Activated CD8-positive, alpha-beta memory T cell treated with anti-CD3 and anti-CD28 coated beads for 1 hour (primary cell): ENCODE measurements at places on chromosomes 7 and 10.

- no peak for DNase-seq
Measured at GRCh38 chr7:88090671-88091070, 129.2 kb downstream of the SRI start.

GRCh38 chr10:97914837-97915211 lies 65.2 kb downstream of the GOLGA7B start:
- peak; percentile 21 for DNase-seq

DNA sequence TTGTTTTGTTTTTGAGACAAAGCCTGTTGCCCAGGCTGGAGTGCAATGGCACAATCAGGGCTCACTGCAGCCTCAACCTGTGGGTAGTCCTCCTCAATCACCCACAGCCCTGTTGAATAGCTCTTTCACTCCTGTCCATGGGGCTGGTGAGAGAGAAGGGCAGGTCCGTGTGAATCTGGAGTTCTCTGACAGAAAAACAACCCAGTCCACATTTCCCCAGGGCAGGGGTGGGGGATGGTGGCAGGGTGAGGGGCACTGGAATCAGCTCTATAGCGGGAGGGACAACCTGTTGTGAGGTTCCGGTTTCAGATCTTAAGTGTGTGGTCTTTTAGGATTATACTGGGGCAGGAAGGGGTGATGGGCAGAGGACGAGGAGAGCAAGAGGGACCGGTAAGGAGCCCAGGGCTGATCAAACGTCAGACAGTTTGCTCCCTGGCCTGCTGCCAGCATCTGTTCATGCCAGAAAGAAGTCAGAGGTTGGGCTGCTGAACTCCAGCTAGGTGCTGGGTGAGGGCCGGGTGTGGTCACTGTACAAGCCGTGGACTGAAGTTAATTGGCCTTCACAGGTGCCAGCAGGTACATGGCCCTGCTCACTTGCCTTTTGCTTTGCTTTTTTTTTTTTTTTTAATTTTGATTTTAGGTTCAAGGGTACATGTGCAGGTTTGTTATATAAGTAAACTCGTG lies 33.2 kb upstream of the MKRN1 start:
- no peak for DNase-seq

DNA sequence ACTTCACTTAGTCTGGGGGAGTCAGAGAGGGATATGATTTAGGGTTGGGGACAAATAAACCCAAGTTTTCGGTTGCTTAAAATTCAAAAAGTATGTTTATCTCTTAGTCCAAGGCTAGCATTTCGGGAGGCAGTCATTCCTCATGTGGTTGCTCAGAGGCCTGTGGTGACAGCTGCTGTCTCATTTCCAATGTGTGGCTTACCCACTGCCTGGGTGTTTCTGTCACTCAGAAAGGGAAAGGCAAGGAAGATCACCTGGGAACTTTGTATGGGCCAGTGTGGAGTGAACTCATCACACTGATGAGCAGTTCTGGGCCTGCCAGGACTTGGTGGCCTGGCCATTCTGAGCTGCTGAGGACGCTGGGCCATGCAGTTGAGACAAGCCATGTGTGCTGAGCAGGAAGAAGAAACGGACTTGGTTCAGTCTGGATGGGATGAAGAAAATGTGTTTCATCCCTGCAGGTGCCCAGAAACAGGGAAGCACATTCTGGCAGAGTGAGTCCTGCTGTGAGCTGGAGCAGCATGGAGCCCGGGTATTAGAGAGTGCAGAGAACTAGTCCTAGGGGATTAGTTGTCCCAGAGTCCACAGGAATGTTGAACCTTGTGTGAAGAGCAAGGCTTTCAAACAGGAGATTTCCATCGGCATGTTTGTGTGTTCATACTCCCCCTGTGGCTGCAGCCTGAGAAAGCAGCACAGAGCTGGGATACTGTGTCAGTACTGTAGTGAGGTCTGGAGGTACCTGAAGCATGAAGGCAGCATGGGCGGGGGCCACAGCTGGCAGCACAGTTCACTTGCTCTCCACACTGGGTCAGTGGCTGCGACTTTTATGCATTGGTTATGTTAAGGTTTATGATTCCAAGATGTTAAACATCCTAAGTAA lies 211.1 kb upstream of the IGFBP3 start:
- DNase-seq, result no peak

- DNase-seq, result no peak
Measured at GRCh38 chr7:156819733-156820295, 73.2 kb downstream of the LMBR1 start.

DNA sequence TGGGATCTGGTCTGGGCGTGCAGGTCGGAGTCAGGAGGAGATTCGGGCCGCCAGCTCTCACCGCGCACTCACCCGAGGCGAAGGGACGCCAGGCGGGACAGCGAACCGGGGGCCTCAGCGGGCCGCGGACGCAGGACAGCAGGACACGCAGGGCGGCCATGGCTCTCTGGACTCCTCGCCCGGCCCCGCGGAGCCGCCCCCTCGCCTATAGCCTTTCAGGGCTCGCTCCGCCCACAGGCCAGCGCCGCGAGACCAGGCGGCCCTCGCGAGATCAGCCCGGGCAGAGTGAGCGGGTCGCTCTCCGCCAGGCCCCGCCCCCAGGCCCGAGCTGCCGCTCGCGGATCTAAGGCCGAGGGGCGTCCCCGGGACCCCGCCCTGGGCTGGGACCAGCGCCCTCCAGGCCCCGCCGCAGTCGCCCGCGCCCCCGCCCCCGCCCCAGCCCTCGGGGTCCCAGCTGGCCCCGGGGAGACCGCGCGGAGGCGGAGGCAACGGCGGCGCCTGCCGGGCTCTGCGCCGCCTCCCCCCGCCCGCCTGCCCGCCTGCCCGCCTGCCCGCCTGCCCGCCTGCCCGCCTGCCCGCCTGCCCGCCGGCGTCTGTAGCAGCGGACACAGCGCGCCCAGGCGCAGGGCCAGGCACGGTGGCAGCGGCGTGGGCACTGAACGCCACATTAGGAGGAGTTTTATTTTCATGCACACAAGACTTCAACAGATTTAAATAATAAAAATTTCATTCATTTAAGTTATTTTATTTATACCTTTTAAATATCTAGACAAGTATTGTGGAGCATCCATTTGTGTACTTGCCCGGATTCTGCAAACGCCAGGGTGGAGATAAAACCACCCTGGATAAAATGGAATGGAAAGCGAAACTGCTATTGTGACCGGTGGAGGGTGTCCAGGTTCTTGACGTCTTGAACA lies at the start of gene ECHS1:
ECHS1 (minus strand) TSS at position 181 of the 917 bp plus-strand sequence; CDS start at position 160, 21 bp downstream.
- DNase-seq, result peak; percentile 87

- DNase-seq, result no peak
Measured at GRCh38 chr7:16421333-16422102, at the start of gene CRPPA. Gene CRPPA (minus strand): TSS chr7:16421538. CDS start chr7:16421322, 216 bp downstream.

GRCh38 chr7:83447681-83448080 lies 201.3 kb downstream of the SEMA3E start:
- no peak for DNase-seq

DNA sequence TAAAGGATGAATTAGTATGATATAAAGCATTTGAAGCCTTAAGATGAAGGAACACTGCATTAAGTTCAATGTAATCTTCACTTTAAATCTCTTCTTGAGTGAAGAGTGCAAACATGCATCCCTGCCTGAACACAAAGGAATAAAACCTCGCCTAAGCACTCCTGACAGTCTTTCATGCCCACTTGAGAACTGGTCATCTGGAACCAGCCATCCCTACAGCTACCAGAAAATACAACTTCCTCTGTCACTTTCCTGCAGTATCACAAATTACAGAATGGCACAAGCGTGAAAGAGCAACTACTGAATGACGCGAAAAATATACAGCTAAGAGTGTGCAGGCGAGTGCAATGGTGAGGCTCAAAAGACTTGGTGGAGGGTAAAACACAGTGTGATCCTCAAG lies 1079.9 kb downstream of the CNTNAP2 start:
- DNase-seq, result no peak

DNA sequence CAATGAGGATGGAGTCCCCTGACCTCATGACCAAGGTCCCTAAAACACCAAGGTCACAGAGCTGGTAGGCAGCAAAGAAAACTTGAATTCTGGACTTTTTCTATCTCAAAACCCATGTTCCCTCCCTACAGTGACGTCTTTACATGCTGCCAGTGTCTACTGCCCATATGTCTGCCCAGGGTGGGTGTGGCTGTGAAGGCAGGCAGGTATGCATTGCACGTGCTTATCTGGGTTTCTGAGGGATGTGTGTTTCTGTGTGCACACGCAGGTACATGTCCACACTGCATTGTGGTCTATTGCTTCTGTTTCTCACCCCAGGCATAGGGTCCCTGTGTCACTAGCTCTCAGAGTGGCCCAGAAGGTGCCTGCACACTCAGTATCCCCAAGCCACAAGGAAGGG lies 13.5 kb downstream of the ATP6V1F start:
- DNase-seq, result no peak

- no peak for DNase-seq
Measured at GRCh38 chr7:118080947-118081346, 103.0 kb upstream of the LSM8 start.

- no peak for DNase-seq
Measured at GRCh38 chr10:99487125-99487807, 45.5 kb upstream of the NKX2-3 start.

DNA sequence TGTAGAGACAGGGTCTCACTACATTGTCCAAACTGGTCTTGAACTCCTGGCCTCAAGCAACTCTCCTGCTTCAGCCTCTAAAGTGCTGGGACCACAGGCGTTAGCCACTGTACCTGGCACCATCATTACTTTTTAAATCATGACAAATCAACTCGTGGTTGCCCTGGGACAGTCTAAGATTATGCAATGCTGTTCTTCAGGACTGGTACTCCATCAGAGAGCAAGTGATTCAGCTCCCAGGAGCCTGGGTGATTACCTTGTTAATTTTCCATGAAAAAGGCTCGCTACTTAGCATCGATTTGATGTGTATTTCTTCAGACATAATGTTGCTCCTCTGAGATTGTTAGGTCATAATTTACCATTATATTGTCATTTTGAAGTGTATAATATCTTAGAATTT lies 158.9 kb upstream of the STEAP4 start:
- DNase-seq, result no peak

DNA sequence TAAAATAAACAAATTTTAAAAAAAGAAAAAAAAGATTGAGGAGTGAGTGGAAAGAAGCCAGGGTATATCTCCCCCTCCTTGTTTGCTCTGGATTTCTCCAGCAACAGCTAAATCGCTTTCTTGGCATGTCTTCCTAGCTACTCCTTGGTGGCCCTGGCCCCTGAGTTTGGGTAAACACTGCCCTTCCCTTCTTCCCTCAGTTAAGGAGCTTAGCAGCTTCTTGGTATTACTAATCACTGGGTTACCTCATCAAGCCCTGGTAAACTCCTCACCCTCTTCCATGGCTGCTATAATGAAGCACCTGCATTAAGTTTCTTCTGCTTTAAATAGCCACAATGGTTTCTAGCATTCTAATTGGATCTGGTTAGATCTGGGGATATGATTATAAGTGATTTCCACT lies 269.8 kb downstream of the FZD1 start:
- DNase-seq, result no peak

GRCh38 chr7:78226059-78226719 lies 427.6 kb downstream of the PHTF2 start:
- DNase-seq, result no peak

- DNase-seq, result no peak
Measured at GRCh38 chr10:111129363-111129762, 52.5 kb downstream of the ADRA2A start.

DNA sequence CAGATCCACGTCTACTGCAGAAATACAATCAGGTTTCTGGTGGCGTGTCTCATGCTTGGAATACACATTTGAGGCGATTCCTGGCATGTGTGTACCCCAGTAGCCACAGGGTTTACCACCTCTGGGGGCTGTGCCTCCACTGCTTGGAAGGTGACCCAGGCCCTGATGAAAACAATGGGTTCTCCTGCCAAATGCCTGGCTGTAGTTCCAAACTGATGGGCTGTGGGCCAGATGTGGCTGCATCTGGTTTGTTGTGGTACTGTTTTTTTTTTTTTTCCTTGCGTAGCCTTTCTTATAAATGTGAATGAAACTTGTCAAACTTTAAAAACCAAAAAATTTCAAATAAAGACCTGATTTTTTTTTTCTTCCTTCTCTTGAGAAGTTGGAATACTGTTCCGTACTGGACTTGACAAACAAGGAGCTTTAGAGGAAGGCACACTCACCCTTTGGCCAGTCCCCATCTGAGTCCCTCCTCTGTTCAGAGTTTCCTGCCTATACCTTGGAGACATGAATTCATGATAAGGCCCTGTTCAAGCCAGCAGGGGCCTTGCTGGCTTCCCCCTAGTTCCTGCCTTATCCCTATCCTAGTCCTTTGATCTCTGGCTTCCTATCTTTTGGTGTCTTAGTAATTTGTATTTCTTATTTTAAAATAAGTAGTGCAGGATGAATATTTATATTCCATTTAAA lies 217.1 kb downstream of the PHTF2 start:
- DNase-seq, result no peak

GRCh38 chr10:119205894-119206602 lies 1.3 kb upstream of the GRK5 start:
- DNase-seq, result peak; percentile 14

DNA sequence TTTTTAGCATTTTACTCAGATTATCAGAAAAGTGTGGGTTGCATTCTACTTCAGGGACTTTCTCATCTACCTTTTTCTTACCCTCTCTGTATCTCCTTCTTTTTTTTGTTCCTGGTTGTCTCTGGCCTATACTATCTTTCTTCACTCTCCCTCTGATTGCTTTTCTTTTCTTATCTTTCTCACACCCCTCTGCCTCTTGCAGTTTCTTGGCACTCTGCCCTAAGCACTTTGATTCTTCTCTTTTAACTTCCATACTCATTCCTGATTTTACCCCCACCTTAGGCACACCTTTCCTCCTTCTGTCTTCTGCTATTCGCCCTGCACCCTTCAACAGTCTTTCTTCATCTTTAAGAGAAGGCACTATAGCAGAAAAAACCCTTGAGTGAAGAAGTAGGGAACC lies 92.8 kb upstream of the HPS1 start:
- DNase-seq, result no peak

DNA sequence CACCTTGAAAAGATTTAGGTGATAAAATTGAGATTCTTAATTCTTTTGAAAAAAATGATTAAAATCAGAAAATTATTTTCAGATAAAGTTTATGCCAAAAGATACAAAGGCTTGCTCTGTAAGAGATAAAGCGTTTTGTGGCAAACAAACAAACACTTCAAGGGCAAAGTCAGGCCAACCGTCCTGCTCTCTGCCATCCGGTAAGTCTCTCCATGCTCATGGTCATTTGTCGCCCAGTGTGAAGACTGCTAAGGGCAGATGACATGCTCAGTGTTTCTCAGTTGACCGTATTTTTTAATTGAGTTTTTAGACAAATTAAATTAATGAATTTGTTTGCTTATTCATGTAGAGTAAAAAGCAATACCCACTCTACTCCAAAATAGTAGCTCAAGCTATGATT lies 60.0 kb downstream of the PTPRE start:
- no peak for DNase-seq

- DNase-seq, result no peak
Measured at GRCh38 chr7:113292105-113292504, 173.8 kb upstream of the SMIM30 start.

- no peak for DNase-seq
Measured at GRCh38 chr7:139124084-139124914, 14.8 kb upstream of the ZC3HAV1 start.

- DNase-seq, result no peak
Measured at GRCh38 chr10:98301664-98302319, 33.8 kb upstream of the LOXL4 start.

GRCh38 chr10:110426294-110427181 lies 71.2 kb upstream of the DUSP5 start:
- no peak for DNase-seq

- no peak for DNase-seq
Measured at GRCh38 chr10:89164920-89165319, 42.2 kb downstream of the CH25H start.
